ENCODE measurements at places on chromosomes 4 and X. TPM values are rescaled to one million over a fixed set of nuclear protein-coding genes. Genes with fewer than 3 reads are reported as not detected.

The CDKL5 gene
- polyA plus RNA-seq = 5.6 TPM

GRCh38 chr4:95949136-95949765 is 109.4 kb downstream of the PDHA2 start:
- no peak for DNase-seq

The RHOXF1 gene
- polyA plus RNA-seq = 0.35 TPM

DNA sequence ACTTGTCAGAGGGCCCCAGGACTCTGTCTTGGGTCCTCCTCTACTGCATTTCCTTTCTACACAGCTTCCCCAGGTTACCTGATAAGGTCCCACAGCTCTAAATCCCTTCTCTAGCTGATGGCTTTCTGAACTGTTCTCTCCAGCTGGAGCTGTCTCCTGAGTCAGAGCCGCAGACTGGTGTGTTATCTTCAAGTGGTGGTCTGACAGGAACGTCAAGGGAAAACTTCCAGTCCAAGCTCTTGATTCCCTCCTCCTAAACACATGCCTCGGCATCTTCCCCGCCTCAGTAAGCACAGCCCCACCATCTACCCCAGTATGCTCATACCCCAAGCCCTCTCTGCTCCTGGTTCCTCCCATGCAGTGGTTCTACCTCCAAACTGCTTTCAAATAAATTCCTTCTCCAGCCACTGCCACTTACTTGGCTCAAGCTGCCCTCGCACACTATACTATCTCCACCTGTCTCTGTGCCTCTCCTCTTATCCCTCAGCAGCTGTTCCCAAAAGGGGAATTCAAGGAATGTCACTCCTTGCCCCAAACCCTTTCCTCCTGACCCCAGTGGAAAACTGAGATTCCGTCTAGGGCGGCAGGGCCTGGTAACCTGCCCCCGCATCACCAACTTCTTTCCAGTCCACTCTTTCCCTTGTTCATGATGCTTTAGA is 17.2 kb upstream of the CENPU start:
- DNase-seq = no peak

- no peak for DNase-seq
Observed at GRCh38 chr4:147913137-147913536, 181.2 kb downstream of the ARHGAP10 start.

DNA sequence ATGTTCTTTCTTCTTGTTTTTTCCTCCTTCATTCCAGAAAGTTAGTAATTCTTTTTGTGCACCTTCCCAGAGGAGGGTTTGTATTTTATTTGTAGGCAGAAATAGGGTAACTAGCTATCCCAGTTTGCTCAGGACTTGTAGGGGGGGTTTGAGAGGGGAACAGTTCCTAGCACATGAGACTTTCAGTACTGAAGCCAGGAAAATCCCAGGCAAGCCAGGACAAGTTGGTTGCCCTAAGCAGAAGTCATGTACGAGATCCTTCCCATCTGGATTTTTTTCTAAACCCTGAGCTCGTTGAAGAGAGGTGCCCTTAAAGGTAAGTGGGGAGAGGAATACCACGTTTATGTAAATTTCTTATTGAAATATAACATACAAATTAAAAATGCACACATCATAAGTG is 15.6 kb upstream of the TAB3 start:
- no peak for DNase-seq

DNA sequence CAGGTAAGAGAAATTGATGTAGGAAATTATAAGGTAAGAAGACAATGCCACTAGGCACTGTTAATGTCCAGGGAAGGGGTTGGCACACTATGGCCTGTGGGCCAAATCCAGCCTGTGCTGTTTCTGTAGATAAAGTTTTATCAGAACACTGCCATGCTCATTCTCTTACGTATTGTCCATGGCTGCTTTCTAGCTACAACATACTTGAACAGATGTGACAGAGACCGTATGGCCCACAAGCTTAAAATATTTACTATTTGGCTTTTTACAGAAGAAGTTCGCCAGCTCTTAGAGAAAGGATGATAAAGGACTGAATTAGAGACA is 168.0 kb downstream of the CDS1 start:
- DNase-seq = no peak

DNA sequence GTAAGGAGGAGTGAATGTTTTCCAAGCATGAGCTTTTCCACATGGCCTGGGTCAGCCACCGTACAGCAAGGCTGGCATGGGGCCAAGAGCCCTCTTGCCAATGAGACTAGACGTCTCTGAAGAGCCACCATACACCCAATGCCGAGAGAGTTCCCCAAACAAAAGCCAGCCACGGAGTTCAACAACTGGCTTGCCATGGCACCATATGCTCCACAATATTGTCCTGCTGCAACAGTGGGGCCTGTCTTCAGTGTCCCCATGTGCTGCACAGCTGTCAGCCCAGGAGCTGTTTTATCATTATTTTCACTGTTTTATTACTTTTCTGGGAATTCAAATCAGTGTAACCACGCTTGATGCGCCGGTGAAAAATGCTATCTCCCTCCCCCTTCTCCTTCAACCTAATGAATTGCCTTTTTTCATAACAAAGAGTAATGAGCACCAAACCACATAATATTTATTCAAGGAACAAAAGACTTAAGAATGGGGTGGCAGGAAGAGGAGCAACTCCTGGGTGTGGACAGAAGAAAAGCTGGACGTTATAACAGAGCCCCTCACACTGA is 18.4 kb downstream of the MAML3 start:
- DNase-seq = peak; percentile 18

The HHIP gene
- polyA plus RNA-seq = 3.2 TPM

The PRIMPOL gene
- 29.4 TPM for polyA plus RNA-seq

GRCh38 chrX:117335209-117335608 is 781.4 kb downstream of the KLHL13 start:
- no peak for DNase-seq

The BMP3 gene
- 0.34 TPM for polyA plus RNA-seq

GRCh38 chr4:47068986-47069385 is 37.6 kb downstream of the GABRB1 start:
- DNase-seq = no peak

DNA sequence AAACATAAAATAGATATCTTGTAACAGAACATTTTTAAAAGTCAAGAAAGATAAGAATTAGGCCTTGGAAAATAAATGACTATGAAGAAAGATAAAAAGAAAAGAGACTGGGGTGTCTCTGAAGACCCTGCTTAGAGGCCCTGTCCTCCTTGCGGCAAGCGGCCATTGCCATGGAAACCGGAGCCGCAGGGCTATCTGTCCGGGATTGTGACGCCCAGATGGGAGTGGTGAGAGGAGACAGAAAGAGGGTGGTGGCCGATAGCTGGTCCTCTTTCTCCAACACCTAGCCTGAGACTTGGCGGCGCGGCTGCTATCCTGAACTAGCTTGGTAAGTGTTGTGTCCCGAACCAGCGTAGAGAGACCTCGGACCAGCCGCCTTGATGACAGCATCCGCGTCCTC is at the start of gene DUSP21:
TSS of gene DUSP21 (plus strand) at position 269 of the 400 bp plus-strand sequence. CDS start at position 381, 112 bp downstream.
- no peak for DNase-seq

The CLDN22 gene
- polyA plus RNA-seq = not detected

The MMRN1 gene
- 2.2 TPM for polyA plus RNA-seq

DNA sequence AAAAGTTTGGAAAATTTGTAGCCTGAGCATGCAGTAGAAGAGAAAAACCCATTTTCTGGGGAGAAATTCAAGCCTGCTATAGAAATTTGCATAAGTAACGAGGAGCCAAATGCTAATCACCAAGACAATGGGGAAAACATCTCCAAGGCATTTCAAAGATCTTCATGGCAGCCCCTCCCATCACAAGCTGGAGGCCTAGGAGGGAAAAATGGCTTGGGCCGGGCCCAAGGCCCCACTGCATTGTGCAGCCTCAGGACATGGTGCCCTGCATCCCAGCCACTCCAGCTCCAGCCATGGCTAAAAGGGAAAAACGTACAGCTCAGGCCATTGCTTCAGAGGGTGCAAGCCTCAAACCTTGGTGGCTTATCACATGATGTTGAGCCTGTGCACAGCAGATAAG is 87.7 kb downstream of the SHROOM4 start:
- no peak for DNase-seq

The MAGEE1 gene
- 2.8 TPM for polyA plus RNA-seq

The CCDC160 gene
- 0.35 TPM for polyA plus RNA-seq

The RAB9B gene
- 22.6 TPM for polyA plus RNA-seq

The CYSLTR1 gene
- polyA plus RNA-seq = 10.0 TPM

The ZNF630 gene
- 2.4 TPM for polyA plus RNA-seq

GRCh38 chr4:173420324-173420752 is 21.4 kb upstream of the SCRG1 start:
- DNase-seq = no peak

GRCh38 chr4:10384974-10385373 is 72.3 kb downstream of the ZNF518B start:
- no peak for DNase-seq

The BTC gene
- 2.4 TPM for polyA plus RNA-seq

The FAM149A gene
- 6.6 TPM for polyA plus RNA-seq

The RXFP1 gene
- polyA plus RNA-seq = 0.19 TPM

DNA sequence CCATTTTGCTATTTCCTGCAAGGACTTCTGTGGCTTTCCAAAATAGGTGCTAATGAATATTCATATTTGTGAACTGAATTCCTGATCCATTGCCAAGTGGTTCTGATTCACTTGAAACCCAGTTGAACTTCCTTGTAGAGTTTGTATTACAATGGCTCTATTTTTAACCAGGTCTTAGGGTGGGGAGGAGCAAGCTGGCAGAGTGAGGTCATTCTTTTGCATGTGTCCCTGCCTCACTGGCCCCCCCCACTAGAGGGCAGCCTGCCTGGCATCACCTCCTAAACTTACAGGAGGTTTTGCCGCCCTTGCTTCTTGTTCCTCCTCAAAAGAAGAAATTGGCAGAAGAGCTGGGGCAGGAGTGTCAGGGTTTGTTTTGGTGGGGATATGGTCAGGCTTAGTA is 10.5 kb downstream of the PTTG2 start:
- DNase-seq = no peak

DNA sequence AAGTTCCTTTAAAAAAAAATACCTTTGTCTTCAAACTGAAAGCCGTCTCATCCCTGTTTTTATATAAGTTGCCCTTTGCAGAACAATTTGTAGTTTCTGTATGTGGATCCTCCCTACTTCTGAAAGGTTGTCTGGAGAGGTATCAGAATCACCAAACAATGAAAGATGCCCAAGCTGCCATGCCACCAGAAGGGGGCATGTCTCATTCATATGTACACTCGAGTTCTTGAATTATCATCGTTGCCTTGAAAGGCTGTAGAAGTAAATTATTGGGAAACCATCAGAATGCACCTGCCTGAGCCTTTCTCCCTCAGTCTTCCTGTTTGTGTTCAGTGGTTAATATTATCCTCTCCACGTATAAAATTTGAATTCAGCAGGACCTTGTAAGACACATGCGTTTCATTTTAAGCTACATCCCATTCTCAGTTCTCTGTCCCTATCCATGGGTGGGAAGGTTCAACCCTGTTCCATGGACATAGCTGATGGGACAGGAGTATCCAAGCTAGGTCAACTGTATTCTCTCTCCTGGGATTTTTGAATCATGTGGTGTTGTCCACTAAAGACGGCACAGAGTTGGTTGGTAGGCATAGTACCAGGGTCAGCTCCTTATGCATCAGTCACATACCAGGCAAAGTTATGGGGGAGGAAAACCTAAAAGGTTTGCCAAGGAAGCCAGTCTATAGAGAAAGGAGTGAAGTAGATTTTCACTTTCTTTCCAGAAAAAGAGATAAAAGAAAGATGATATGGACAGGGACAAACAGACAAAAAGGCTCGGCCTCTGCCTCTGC is 24.0 kb downstream of the GALNT7 start:
- DNase-seq = no peak

DNA sequence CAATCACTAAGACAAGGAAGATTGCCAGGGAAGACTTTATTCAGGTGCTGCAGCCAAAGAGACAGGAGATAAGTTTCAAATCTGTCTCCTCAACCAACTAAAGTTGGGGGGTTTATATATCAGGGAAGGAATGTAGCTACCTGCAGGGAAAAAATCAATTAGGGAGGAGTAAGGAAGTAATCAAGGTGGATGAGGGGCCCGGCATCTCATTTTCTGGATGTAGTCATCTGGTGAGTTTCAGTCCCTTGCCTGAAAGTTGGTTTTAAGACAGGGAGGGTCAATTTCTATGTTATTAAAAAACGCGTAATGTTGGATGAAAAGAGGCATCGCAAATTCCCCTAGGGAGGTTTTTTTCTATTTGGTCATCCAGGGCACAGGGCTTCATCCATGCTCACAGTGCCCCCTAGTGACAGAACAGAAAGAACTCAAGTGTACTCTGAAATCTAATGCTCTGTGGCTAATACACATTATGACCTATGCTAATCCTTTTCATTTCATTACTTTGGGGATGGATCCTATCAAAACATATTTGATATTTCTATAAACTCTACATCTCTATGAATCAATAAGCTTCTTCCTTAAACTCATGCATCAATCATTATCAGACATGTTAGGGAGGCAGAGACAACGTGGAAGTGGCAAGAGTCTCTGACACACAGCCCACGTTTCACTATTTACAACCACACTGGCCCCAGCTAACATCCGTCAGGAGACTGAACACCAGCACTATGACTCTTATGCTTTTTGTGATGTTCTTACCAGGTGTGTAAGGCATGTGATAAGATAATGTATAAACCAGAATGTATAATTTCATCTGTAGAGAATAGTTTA is 1577.0 kb upstream of the TENM3 start:
- DNase-seq = peak; percentile 23
